ENCODE measurements at places on chromosomes 4 and X. TPM values are rescaled to one million over a fixed set of nuclear protein-coding genes. Genes with fewer than 3 reads are reported as not detected.

DNA sequence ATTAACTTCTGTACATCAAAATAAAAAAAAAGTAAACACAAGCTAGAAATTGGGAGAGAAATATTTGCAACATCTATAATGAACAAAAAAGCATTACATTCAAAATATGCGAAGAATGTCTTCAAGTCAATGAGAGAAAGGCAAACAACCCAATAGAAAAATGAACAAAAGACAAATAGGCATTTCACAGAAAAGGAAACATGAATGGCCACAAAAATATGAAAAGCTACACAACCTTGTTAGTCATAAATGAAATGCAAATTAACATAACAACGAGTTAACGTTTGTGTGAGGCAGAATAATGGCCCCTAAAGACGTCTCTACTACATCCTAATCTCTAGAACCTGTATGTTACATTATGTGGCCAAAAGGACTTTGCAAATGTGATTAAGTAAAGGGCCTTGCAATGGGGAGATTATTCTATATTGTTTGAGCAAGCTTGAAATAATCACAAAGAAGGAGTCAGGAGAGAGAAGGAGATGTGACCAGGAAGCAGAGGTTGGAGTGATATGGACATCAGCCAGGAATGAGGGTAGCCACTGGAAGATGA, 86.8 kb downstream of the WDFY3 start:
- no peak for DNase-seq

- DNase-seq, result no peak
These were observed 5.2 kb downstream of the UGDH start for GRCh38 chr4:39522068-39522467.

DNA sequence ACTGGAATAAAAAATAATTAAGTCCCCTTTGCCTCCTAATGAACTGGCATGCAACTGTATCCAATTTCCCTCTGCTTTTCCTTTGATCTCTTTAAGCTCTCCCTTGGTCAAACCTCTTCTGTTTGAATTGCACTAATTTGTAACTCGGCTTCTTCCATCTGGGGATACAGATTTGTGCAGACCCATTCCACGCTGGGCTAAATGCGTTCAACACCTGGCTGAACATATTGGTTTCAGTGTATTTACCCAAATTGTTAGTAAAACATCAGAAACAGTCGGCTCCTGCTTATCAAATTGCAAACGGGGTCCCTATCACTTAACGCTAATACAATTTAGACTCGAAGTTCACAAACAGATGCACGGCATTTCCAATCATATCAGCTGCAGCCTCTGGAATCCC, 124.9 kb upstream of the TAPT1 start:
- DNase-seq, result no peak

DNA sequence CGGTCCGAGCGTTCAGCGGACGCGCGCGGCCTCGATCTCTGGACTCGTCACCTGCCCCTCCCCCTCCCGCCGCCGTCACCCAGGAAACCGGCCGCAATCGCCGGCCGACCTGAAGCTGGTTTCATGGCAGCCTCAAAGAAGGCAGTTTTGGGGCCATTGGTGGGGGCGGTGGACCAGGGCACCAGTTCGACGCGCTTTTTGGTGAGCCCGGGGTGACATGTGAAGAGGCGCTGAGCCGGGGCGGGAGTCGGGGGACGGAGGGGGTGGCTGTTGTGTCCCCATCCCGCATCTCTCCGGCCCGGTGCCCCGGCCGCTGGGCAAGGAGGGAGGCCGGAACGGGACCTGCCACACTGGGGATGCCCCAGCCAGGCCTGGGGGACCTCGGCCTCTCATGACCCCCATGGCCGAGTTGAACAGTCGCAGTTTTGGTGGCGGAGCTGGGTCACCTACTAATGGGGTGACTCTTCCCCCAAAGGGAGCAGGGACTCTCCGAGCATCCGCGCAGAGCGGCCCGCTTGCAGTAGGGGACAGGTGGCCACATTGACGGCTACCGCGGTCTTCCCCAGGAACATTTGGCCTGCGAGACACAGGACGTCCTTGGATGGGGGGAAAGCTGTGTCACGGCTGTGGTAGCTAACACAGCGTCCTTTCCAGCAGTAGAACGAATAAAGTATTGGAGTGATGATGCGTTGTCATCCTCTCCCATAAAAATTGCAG, at the start of gene GK:
Gene GK, plus strand, starts transcription at position 9 of the 717 bp plus-strand sequence. Its CDS starts 115 bp downstream, at position 124.
- DNase-seq, result no peak

OTC gene
- total RNA-seq, result 0.22 TPM

IGFBP7 gene
- 67.9 TPM for total RNA-seq

ZNF827 gene
- 26.4 TPM for total RNA-seq

IL13RA2 gene
- total RNA-seq, result 2.9 TPM

All from spinal cord (tissue), 10 donors.